Activated CD4-positive, alpha-beta T cell treated with anti-CD3 and anti-CD28 coated beads, Interleukin-2, amount 50 U/mL, for 16 hours (primary cell): ENCODE measurements at places on chromosomes 12 and 14.

GRCh38 chr12:93547778-93548177 lies 24.7 kb upstream of the SOCS2 start:
- DNase-seq = no peak

- no peak for DNase-seq
These were observed 3.2 kb downstream of the TDP1 start for GRCh38 chr14:89958966-89959365.

- no peak for DNase-seq
These were observed 121.9 kb downstream of the ITPR2 start for GRCh38 chr12:26711072-26711471.

- DNase-seq = no peak
These were observed 87.6 kb downstream of the GALNT8 start for GRCh38 chr12:4807813-4808212.

DNA sequence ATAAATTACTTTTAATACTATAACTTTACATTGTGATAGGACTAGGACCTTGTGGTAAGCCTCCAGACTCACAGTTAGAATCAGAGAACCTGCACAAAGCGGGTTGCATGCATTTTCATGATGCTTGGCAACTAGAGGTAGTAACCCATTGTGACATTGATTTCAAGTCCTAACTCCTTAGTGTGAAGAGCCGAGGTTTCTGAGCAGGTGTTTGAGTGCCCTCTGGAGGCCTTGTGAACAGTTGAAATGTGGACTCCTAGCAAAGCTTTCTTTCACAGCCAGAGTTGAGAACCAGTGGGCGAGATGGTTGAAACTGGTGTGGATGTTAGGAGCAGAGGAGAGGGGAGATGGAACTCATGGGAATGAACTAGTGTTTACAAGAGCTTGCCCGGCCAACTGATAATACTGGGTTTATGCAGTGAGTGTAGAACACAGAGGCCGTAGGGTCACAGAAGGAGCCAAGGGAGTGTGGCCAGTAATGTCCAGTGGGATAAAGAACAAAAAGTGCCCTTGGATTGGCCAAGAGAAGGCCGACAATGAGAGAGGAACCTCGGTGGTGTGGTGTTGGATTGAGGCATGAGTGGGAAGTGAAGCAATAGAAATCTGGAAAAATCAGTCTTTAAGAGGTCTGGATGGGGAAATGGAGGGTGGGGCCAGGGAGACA lies 10.9 kb downstream of the ZNF664 start:
- peak; percentile 47 for DNase-seq

DNA sequence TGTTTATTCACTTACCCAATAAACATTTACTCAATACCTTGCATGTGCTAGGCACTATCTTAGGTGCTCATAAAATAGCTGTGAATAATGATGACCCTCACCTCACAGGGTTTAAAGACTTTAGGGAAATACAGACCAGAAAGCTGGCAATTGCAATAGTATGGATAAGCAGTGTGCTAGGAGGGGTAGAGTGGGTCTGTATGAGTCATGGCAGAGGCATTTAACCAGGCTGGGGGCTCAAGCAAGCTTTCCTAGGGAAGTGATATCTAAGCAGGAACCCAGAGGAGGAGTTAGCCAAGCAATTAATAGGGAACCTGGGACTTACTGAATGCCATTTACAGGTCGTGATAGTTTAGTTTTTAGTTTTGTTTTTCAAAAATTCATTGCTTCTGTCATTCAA lies 123.9 kb upstream of the CCDC198 start:
- DNase-seq = no peak

DNA sequence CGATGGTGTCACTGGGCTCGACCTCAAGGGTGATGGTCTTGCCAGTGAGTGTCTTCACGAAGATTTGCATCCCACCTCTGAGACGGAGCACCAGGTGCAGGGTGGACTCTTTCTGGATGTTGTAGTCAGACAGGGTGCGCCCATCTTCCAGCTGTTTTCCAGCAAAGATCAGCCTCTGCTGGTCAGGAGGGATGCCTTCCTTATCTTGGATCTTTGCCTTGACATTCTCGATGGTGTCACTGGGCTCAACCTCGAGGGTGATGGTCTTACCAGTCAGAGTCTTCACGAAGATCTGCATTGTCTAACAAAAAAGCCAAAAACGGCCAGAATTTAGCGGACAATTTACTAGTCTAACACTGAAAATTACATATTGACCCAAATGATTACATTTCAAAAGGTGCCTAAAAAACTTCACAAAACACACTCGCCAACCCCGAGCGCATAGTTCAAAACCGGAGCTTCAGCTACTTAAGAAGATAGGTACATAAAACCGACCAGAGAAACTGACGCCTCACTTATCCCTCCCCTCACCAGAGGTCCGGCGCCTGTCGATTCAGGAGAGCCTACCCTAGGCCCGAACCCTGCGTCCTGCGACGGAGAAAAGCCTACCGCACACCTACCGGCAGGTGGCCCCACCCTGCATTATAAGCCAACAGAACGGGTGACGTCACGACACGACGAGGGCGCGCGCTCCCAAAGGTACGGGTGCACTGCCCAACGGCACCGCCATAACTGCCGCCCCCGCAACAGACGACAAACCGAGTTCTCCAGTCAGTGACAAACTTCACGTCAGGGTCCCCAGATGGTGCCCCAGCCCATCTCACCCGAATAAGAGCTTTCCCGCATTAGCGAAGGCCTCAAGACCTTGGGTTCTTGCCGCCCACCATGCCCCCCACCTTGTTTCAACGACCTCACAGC lies 717 bp downstream of the UBC start:
- DNase-seq = peak; percentile 94

DNA sequence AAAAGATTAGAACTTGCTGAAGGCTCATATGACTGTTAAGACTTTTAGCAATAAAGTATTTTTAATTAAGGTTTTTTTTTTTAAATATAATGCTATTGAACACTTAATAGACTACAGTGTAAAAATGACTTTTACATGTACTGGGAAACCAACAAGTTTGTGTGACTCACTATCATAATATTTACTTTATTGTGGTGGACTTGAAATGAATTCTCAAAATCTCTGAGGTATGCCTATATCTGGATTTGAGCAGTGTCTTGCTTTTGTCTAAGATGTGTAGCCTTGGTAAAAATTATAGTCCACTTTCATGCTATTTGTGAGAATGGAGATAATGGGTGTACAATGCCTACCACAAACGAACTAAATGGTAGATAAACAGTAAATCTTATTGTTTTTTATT lies 33.9 kb upstream of the NAV3 start:
- no peak for DNase-seq

- DNase-seq = no peak
These were observed 7.8 kb downstream of the HSP90AA1 start for GRCh38 chr14:102078831-102079699.

GRCh38 chr14:56216626-56217379 lies 98.6 kb downstream of the PELI2 start:
- DNase-seq = no peak

DNA sequence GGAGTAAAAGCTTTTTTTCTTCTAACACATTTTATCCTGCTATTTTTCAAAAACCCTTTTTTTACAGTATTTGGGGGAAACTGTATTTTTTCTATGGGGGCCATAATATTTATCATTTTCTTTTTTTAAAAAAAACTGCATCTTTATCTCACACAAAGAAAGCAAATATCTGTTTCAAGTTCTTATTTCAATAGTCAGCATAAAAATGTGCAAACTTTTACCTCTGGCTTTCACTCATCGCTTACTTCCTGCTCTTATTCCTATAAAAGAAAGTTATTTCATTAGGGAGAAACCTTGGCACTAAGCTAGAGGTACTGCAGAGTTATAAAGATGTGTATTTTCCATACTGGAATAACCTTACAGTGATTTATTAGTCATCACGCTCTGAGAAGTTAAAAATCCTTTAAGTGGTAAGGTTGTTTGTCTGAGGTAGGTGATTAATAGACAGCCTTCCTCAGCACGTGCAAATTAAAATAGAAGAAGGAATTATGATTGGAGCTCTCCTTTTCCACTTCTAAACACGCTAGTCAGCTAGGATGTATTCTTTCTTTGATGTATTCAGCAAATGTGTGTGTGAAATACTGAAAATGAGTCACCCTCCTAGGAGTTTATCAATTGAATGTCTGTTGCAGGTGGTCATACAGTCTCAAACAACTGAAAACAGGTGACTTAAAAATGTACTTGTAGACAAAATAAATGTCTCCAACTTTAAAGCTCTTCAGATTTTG lies 461.0 kb downstream of the GXYLT1 start:
- no peak for DNase-seq

- DNase-seq = no peak
These were observed 203.7 kb upstream of the SSTR1 start for GRCh38 chr14:38003746-38004609.

GRCh38 chr12:131112700-131113290 lies 159.1 kb downstream of the ADGRD1 start:
- no peak for DNase-seq

- no peak for DNase-seq
These were observed 141.7 kb upstream of the AMIGO2 start for GRCh38 chr12:47221256-47222023.

DNA sequence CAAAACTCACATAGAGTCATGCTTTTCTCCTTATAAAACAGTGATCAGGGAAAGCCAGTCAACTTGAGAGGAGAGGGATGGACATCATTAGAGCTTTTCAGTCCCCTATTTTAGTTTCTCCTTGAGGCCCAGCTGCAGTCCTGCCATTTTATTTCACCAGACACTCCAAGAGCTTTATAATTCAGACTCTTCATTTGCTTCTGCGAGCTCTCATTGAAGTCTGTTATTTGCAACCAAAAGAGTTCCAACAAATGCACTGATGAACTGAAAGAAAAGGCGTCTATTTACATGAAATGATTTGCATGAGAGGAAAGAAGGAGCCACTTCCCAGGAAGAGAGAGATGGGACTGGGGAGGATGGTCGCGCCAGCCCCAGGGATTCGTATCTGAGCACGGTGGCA lies 86.8 kb downstream of the NDUFA12 start:
- no peak for DNase-seq

- DNase-seq = no peak
These were observed 101.7 kb upstream of the CLEC14A start for GRCh38 chr14:38357557-38357956.

DNA sequence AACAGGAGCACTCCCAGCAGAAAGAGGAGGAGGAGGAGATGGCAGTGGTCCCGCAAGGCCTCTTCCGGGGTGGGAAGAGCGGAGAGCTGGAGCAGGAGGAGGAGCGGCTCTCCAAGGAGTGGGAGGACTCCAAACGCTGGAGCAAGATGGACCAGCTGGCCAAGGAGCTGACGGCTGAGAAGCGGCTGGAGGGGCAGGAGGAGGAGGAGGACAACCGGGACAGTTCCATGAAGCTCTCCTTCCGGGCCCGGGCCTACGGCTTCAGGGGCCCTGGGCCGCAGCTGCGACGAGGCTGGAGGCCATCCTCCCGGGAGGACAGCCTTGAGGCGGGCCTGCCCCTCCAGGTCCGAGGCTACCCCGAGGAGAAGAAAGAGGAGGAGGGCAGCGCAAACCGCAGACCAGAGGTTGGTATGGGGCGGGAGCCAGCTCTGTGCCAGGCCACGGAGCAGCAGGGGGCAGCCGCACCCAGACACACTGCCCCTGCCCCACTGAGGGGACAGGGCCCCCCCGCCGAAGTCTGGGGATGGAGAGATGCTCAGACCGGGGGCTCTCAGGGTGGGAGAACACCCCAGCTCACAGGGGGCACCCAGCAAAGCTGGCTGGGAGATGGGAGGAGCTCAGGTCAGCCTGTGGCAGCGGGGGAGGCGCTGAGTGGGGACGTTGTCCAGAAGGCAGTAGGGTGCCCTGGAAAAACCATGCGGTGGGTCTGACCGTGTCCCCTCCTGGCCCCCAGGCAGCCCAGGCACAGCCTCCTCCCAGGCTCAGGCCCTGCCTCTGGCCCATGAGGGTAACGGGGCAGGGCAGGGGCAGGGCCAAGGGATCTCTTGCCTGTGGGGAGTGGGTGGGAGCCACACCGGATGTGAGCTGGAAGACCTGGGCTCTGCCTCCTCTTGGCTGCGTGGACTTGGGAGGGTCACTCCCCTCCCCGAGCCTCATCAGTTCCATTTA lies 9.8 kb downstream of the CHGA start:
- no peak for DNase-seq

- DNase-seq = no peak
These were observed 8.5 kb upstream of the SYNJ2BP start for GRCh38 chr14:70425354-70425753.

GRCh38 chr12:30925607-30926242 lies 823 bp upstream of the TSPAN11 start:
- no peak for DNase-seq

DNA sequence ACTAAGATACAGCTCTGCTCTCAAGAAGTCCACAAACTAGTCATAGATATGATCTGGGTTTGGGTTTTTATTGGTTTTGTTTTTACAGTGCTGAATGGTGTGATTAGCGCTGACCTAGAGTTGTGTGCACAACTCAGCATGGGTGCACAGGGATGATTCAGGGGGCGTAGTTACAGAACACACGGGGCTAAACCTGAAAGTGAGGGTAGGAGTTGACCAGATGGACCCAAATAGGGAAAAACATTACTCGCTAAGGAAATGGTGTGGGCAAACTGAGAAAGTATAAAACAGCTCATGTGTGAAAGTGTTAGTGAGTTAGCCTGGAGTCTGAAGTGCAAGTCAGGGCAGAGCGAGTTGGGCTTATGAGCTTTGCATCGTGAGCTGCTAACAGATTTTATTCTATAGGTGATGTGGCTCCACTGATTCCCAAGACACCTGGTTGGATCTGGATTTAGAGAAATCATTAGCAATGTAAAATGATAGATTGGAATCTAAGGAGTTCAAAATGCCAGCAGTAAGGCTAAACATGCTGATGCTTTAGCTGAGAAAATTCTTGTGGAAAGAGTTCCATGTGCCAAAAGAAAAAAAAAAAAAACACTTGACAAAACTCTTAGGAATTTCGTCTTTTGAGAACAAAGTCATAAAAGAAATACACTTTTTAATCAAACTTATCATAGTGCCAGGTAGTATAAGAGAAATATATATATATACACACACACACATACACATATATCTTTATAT lies 134.9 kb downstream of the SLC5A8 start:
- DNase-seq = peak; percentile 64

DNA sequence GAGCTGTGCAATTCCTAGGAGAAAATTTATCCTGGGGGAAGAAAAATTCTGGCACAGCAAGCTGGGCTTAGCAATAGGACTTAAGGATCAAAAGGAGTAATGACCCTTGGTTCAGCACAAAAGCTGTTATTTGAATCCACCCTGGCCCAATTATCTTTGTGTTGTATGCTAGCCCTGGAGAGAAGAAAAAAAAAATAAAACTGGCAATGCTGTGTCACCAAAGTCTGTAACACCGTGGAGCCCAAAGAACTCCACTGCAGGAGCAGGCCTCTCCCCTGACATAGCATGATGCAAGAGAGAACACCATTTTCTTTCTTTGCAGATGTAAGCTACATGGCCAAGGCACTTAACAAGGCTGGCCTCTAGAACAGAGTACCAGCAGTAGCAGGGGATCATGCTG lies 63.0 kb upstream of the ARHGAP5 start:
- DNase-seq = no peak

GRCh38 chr12:54935235-54935951 lies 49.2 kb downstream of the TESPA1 start:
- peak; percentile 91 for DNase-seq

GRCh38 chr12:46296822-46297221 lies 28.0 kb upstream of the SLC38A1 start:
- DNase-seq = no peak

- DNase-seq = no peak
These were observed 85.8 kb upstream of the DYRK2 start for GRCh38 chr12:67562513-67563287.

- no peak for DNase-seq
These were observed 40.4 kb downstream of the P2RX4 start for GRCh38 chr12:121250359-121250758.
